ENCODE measurements at places on chromosomes 7 and 10. TPM values are rescaled to one million over a fixed set of nuclear protein-coding genes. Genes with fewer than 3 reads are reported as not detected.

The EIF4EBP2 gene
- total RNA-seq: 81.6 TPM

The NAT16 gene
- total RNA-seq: not detected

The HTRA1 gene
- 55.2 TPM for total RNA-seq

The POMZP3 gene
- total RNA-seq: 23.7 TPM

The GNAT3 gene
- total RNA-seq: not detected

The OR2A14 gene
- not detected for total RNA-seq
